ENCODE measurements at places on chromosomes 7 and 10. TPM values are rescaled to one million over a fixed set of nuclear protein-coding genes. Genes with fewer than 3 reads are reported as not detected.
A peak's percentile ranks its signal among the peaks of the same experiment; 100 is the strongest.

Gene PLXNA4
- polyA plus RNA-seq, result 0.01 TPM

Gene GRM3
- not detected for polyA plus RNA-seq

Gene AEBP1
- 46.6 TPM for polyA plus RNA-seq

Gene SYT15
- 2.3 TPM for polyA plus RNA-seq

Gene PIK3AP1
- not detected for polyA plus RNA-seq

Gene CNTNAP2
- polyA plus RNA-seq, result not detected

DNA sequence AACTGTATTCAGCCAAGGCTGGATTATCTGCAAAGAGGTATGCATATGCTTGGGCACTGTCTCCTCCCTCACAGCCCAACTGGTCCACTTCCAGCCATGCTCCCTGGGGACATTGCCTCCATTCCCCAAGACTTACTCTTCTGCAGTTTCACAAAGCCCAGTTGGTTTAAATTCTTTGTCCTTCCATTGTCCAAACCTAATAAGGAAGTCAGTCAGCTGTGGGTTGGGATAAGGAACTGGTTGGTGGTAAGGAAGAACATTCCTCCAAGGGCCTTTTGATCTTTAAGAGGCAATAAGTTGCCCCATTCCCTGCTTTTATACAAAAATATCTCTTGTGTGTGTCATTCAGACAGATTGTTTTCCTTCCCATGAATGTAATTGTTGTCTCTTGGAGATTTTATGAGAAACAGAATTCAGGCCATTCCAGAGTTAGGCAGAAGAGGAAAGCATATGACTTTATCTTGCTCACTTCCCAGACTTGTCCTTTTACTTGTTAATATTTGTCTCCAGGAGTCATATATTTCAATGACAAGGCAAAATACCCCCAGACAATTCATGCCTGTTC lies 673.7 kb downstream of the SUGCT start:
- peak; percentile 97 for DNase-seq

DNA sequence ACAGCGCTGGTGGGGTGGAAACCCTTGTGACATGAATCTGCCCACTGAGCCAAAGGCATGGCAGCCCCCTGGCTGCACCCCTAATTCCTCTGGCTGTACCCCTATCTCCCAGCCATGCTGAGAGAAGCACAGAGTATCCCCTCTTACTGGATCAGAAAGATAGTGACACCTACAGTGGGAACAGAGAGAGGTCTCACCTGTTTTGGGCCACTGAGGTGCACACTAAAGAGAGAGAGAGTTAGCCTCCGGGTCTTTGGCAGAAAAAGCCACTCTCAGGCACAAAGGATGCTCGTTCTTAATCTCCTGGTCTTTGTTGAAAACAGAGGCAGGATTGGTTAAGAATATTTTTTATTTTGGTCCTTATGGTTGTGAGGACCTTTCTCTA lies 11.3 kb downstream of the TSPAN14 start:
- no peak for DNase-seq

DNA sequence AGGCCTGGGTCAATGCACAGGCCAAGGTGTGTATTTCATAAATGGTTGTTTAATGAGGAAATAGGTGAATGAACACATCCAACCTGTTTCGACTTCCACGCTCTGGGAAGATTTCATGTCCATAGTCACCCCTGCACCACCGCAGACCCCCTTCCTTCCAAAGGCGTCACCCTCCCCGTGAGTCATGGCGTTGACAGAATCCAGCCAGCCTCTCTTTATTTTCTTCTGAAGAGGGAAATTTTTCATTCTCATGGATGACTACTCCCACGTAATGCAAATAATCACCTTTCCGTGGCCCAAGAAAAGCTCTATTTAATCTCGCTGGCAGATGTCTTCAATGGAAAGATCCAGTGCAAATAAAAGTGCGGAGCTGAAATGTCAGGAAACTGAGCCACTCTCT lies 75.3 kb upstream of the FOXK1 start:
- DNase-seq, result peak; percentile 19

DNA sequence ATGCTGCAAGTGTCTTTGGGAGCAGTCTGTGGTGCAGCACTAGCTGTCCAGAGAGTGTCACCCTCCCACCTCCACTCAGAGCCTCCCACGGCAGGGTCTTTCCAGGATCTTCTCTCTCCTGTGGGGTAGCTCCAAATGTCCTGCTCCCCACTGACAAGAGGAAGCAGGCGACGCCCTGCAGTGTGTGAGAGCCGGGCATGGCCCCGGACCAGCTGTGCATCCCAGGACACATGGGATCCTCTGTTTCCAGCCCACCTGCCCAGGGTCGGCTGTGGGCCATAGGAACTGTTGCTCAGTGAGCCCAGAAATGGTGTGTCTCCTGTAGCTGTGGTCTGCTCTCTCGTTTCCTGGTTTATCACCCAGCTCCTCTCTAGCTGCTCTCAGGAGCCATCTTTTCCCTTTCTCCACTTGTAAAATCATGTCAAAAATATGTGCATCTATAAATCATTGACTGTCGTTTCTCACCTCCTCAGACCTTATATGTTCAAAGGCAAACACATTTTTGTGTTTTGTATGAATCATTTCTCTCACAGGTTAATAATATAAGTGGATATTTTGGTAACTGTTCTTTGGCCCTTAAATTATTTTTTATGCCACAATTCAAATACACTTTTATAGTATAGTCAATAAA lies 74.9 kb downstream of the VWC2 start:
- no peak for DNase-seq

DNA sequence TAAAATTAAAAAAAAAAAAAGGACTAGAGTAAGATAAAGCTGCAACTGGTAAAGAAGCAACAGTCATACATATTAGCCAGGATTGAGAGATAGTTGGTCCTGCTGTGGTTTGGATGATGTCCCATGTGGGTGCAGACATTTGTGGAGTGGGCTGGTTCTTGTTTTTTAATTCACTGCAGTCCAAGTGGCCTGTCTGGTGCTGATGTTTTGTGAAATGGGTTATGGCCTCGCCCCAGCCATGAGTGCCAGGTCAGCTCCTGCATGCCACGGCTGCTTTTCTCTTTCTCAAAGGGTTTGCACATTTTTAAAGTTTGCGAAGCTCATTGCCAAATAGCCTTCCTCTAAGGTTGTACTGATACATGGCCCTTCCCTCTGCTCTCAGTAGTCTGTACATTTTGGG lies 14.1 kb upstream of the BTBD16 start:
- DNase-seq, result peak; percentile 16

DNA sequence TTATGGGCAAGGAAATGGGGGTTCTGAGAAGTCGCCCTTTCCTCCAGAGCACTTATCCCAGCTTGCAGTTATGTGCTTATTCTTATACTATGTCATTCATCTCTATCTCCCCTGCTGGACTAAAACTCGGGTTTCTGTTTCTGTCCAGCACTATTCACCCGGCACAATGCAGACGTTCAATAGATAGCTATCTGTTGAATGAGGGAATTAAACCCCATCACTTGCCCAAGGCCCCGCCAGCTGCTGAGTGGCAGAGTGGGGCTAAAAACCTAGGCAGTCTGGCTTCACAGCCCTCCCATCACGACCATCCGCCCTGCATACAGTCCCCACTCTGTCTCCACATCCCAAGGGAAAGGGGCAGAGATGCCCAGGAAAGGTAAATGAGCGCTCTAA lies 5.4 kb downstream of the SLIT1 start:
- DNase-seq, result no peak

DNA sequence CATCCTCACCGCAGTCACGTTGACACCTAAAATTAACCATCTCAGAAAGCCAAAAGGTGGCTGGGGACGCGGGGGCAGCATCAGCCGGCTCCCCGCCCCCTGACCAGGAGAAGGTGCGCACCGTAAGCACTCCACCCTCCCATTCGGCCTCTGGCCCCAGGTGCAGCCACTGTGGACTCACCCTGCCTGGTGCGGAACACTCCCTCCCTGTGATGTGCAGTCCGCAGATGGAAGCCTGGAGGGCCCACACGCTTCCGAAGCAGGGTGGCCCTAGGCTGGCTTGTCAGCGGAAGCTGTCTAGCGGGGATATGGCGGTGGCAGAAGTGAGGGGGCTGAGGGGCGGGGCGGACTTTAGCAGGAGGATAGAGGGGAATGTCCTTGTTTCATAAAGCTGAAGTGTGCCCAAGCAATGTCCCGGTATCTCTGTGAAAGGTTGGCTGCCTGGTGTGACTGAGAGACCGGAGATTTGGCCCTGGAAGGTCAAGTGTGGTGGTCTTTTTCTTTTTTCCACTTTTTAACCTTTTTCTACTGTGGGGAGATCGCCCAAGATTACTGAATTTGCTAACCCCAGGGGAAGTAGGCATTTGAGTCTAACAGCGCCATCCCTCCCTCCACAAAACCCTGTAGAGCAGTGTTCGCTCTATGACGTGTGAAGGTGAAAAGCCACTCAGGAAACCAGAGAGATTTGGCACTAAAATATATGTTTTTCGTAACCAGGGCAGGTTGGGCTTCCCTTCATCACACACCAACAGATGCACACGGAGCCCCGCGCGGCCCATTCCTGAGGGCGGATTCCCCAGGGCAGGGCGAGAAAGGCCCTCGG lies 74.7 kb downstream of the CXCL12 start:
- no peak for DNase-seq

GRCh38 chr10:60834401-60834800 lies 56.1 kb downstream of the CDK1 start:
- no peak for DNase-seq
